H1 (cell line): ENCODE measurements at places on chromosomes 11 and 22.

DNA sequence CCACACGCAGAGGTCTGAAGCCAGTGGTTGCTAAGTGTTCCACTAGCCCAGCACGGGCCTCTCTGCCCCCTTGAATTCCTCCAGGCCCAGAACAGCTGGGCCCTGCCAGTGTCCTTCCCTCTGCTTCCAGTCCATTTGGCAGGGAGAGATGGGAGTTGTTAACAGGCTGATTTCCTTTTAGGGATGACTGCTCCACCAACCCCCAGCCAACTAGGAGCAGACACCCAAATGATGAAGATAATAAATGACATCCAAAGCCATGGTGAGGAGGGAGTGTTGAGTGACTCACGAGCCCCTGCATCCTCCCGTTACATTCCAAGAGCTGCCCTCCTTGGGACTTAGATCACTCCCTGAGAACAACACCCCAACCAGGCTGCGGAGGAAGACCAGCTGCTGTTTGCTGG, 20.6 kb downstream of the PARVA start:
- no peak for DNase-seq

DNA sequence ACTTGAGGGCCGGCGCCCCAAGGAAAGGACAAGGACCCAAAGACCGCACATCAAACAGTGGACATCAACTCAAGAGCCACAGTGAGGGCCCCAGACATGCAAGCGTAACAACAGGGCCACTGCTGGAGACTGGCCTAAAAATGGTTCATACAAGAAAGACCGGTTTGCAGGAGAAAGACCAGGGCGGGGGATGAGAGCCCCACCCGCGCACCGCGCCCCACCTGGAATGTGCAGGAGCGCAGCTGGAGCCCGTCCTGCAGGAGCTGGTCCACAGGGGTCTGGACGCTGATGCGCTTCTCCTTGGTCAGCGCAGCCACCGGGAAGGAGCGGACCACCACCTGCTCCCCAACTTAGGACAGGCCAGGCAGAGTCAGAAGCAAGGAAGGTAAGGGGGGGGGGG, 13.9 kb downstream of the SBF1 start:
- no peak for DNase-seq

DNA sequence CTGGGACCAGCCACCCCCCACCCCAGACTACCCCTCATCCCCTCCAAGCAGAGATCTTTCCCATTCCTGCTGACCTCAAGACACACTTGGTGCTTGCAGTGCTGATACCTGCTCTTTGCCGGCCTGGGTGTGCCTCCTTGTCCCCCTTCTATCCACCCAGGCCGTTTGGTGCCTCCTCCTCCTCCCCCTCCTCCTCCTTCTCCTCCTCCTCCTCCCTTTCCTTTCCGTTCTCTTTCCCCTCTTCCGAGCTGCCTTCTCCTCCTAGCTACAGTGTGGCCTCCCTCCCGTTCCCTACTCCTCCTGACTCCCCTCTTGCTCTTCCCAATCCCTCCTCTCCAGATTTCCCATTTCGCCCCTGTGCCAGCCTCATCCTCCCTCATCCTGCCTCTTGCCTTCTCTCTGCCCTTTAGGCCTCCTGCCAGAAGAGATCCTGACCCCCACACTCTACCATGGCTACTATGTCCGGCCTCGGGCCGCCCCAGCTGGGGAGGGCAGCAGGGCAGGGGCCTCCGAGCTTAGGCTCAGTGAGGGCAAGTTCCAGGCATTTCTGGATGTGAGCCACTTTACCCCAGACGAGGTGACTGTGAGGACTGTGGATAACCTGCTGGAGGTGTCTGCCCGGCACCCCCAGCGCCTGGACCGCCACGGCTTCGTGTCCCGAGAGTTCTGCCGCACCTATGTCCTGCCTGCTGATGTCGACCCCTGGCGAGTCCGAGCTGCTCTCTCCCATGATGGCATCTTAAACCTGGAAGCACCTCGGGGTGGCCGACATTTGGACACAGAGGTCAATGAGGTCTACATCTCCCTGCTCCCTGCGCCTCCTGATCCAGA, 712 bp downstream of the HSPB2 start:
- DNase-seq = no peak

GRCh38 chr11:57466680-57467079, 6.4 kb downstream of the RTN4RL2 start:
- DNase-seq = no peak

GRCh38 chr11:91625495-91625894, 599.1 kb upstream of the FAT3 start:
- no peak for DNase-seq

GRCh38 chr11:73227571-73228211, 9.6 kb downstream of the P2RY2 start:
- peak; percentile 87 for DNase-seq

GRCh38 chr22:37148031-37148651, 1.6 kb downstream of the IL2RB start:
- no peak for DNase-seq

GRCh38 chr11:111403051-111403726, 24.1 kb upstream of the POU2AF1 start:
- DNase-seq = no peak

GRCh38 chr11:120702656-120703055, 191.1 kb downstream of the GRIK4 start:
- no peak for DNase-seq

GRCh38 chr11:35151241-35151640, 12.3 kb downstream of the CD44 start:
- no peak for DNase-seq

GRCh38 chr22:19577422-19577966, 53.3 kb upstream of the CLDN5 start:
- no peak for DNase-seq

DNA sequence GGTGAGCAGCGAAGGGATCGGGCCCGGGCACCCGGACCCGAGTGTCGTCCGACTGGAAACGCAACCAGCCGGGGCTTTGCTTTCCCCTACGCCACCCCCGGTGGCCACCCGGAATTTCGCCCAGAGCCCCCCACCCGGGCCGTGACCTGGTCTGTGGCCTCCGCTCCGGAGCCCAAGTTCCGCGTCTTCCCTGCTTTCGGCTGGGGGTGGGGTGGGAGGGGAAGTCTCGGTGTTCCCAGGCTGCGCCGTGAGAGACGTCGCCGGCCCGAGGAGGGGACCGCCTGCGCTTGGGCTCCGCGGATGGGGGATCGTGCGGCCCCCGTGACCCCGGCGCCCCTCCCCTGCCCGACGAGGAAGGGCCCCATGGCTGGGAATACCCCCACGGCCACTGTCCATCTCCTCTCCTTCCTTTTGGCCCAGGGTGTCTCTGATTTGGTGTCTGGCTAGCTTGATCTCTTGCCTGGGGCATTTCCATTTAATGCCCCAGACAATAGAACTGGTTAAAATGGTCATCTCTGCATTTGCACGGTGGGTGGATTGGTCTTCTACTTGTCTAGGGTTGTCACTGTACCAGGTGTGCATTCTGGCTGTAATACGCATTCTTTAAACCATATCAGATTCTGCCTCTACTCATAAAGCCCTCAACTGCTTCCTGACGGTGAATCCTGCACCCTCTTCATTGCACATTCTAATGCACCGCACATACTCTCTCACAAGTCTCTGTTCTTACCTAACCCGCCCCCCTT, 789 bp downstream of the SIK2 start:
- DNase-seq = no peak

DNA sequence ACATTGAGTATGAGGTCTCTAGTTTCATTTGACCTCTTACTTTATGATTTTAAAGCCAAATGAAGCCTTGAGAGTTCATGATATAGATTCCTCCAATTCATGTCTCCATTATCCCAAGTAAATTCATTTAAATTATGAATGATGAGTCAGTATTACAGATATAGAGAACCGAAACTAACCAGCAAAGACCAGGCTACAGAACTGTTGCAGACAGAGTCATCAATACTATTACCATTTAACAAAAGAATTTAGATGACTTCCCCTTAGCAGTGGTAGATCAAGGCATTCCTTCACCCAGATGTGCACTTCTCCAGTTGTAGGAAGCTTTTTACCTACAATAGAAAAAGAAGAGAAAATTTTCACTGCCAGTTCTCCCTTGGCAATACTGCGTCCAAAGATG, 11.8 kb upstream of the CCDC89 start:
- no peak for DNase-seq

DNA sequence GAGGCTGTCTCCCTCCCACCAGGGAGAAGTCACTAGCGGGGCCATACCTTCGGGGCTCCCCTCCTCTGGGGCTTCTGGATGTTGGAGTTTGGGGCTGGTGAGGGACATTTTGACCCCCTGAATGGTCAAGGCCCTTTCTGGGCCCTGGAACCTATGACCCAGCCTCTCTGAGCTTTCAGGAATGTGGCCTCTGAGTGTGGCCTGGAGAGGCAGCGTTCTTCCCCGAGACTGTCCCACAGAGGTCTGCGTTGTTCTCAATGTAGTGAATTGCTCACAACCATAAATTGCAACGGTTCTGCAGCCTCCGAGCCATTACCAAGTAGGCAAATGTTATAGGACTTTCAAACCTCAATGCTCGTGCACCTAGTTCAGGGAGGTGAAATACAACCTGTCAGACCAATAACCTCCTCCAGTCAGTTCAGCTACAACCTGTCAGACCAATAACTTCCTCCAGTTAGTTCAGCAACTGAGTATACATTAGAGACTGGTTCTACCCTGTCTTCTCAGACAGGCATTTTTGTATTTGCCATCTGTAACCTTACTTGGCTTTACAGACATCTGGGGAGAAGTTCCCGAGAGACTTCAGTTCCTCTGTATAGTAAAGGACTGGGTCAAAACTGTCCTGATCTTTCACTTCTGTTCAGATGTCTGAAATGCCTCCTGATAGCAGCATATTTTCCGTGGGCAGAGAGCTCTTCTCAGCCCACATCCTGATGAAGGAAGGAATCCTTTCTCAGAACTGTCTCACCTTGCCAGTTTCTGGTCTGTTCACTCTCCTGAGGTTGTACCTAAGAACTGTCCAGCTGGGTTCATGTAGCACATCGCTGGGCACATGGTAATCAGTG, 34.2 kb downstream of the MICAL2 start:
- no peak for DNase-seq

GRCh38 chr22:40950962-40951794, at the start of gene RBX1:
Gene RBX1, plus strand, starts transcription at chr22:40951378. Its CDS starts 21 bp downstream, at chr22:40951399.
- peak; percentile 94 for DNase-seq

- DNase-seq = no peak
Measured at GRCh38 chr11:30861064-30861463, 274.9 kb upstream of the MPPED2 start.

GRCh38 chr11:116062490-116063171, 558.4 kb upstream of the CADM1 start:
- no peak for DNase-seq

DNA sequence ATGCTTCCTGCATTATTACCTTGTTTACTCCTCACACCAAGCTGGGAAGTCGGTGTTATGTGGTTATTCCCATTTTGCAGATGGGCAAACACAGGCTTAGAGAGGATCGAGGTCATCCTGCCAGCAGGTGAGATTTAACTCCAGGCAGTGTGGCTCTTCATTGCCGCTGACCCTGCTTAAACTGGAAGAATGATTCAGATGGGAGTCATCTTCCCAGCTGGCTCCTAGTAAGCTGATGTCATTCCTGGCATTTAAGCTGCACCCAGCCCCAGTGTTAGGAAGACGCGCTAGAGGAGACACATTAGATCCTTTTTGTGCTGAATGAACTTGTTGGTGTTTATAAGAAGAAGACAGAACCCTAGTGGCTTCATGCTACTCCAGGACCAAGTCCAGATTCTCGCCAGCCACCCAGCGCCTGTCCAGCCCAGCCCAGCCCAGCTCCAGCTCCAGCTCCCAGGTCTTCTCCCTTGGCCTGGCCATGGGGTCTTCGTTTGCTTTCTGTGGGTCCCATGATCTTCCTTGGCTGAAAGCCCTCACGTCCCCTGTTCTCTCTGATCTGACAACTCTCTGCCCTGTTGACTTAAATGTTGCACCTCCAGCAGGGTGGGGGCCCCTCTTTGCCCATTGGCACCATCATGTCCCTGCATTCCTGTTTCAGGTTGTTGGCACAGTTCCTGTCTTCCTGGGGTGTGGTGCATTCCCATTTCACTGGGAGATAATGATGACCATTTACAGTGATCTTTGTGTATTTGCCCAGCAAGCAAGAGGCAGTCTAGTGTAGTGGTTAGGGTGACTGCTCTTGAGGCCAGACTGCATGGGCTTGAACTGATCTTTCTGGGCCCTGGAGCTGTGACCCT, 13.6 kb downstream of the PARVB start:
- DNase-seq = no peak

DNA sequence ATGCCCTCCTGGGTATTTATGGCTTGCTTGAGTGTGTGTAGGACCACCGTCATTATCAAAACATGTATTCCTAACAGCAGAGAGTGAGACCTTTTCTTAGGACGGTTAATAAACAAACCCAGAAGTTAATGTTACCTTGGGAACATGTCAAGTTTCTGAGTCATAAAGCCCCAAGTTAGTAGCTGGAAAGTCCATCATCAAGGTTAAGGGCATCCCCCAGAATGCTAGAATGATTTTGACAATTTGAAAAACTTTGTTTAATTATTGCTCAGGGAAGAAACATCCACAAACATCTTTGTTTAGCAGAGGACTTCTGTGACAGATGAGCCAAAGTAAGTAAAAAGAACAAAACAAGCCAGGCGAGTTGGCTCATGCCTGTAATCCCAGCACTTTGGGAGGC, 20.0 kb downstream of the CAVIN3 start:
- no peak for DNase-seq

DNA sequence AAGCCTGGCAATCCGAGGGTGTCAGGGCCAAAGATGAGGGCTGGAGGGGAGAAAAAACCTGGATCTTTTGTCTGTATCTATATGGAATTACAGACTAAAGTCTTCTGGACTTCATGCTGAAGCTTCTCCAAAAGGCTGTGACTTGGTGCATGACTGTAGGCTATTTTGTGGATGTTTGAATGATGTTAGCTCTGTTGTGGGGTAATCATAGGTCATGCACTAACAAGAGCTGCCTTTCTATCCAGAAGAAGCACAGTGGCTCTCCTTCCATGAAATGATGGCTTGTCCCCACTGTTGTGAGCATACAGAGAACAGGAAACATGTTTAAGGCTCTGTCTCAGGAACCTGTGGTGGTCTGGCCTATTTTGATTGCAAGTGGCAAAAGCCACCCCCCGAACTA, 263.3 kb upstream of the PLET1 start:
- DNase-seq = no peak

DNA sequence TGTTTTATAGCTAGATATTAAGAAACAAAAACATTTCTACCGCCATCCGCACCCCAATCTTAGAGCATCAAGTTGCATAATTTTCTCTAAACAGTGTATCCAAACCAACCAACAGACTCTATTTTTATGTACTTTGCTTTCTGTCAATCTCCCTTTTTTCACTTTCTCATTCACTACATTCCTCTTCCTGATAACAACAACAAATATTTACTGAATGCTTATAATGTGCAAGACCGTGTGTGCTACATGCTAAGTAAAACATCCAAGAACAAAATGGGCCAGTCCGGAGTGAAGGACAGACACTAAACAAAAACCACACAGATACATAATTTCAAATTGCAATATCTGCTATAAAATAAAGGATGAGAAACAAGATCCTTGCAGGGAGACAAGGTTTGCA, 38.6 kb upstream of the SOX6 start:
- DNase-seq = no peak

DNA sequence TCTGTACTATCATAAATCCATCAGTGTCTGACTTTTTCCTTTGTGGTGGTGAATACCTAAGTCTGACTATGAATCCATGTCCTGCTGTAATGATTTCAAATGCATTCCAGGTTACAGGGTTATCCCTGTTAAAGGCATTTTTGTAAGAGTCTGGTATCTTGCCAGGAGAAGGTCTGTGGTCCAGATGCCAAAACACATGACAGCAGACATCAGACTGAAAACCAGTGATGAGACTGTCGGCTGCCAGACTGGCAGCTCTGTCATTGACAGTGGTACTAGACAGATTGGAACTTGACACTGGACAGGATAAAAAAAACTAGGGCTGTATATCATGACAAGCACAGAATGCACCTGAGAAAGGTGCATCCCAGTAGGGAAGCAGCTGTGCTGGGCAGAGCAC, 301.8 kb upstream of the FAT3 start:
- no peak for DNase-seq
